ENCODE measurements at places on chromosomes 6 and 20.

- no peak for DNase-seq
Measured at GRCh38 chr6:63745784-63746183, 110.2 kb downstream of the PHF3 start.

GRCh38 chr6:166029506-166029905, 138.1 kb downstream of the TBXT start:
- DNase-seq, result no peak

DNA sequence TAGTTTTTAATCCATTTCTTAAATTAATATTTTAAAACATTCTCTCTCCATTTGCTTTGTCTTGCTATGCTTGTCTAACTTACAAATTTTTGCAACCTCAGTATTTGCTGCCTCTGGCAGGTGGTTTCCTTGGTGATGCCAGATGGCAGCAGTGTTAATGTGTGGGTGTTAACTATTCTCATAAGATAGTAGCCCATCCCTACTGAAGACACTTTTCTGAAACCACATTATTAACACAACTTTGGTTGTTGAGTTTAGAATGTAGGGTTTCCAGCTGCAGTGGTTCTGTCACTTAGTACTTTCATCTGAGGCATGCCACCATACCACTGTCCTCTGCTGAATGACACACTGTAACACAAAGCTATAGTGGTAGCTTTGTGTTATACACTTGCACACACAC, 75.1 kb downstream of the MYO6 start:
- no peak for DNase-seq

- DNase-seq, result no peak
Measured at GRCh38 chr6:151068761-151069312, 170.9 kb upstream of the AKAP12 start.

DNA sequence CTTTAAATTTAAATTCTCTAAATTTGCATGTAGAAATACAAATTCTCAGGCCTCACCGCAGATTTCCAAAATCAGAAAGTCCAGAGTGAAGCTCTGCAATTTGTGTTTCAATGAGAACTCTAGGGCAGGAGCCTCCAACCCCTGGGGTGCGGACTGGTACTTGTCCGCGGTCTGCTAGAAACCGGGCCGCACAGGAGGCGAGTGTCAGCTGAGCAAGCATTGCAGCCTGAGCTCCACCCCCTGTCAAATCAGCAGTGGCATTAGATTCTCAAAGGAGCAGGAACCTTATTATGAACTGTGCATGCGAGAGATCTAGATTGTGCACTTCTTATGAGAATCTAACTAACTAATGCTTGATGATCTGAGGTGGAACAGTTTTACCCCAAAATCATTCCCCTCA, 203.0 kb upstream of the PCSK2 start:
- DNase-seq, result no peak

- no peak for DNase-seq
Measured at GRCh38 chr6:18498408-18498807, 111.3 kb downstream of the RNF144B start.

- DNase-seq, result no peak
Measured at GRCh38 chr6:33073431-33073871, at the start of gene HLA-DPA1. TSS of gene HLA-DPA1 (minus strand) at chr6:33073649.

DNA sequence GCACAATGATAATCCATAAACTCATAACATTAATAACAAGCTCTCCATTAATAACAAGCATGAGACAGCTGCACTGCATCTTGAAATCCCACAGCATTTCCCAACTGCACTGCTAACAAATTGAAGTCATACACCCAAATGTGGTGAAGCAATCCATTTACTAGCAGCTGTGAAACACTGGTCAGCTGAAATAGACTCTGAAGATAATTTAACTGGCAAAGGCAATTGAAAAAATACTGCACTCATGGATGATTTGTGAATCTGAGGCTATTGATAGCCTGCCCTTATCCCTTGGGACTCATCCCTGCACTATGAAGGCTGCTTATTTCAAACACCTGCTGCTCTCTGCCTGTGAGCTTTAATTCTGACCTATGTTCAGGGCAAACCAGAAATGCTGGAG, 49.1 kb upstream of the PLCB1 start:
- DNase-seq, result no peak

DNA sequence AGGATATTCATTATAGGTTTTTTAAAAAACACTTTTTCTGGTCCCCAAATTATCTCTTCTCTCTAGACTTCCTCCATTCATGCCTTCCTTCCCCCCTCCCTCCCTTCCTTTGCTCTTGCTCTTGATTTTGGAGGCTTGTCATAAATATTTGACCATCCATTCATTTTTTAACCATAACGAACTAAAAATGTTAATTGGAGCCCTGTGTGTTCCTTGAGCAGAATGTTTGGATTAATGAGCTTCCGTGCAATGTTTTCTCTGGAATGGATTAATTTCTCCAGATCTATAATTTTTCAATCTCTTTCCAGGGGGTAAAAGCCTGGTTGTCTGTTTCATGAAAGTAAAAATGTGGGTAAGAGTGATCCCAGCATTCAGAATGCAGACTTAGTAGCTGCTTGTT, 155.5 kb downstream of the ESR1 start:
- DNase-seq, result no peak

DNA sequence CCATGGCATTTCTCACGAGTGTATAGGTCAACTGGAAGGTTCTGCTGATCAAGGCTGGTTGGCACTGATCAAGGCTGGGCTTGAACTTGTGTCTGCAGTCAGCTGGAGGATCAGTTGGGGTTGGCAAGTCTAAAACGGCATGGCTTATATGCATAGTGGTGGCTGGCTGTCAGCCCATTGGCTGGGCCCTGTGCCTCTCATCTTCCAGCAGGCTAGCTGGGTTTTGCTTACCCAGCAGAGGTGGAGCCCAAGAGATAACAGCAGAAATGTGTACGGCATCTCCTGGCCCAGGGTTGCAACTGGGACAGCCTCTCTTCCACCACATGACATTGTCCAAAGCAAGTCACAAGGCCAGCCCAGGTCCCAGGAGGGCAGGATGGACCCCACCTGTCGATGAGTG, 158.2 kb downstream of the BMP7 start:
- no peak for DNase-seq

DNA sequence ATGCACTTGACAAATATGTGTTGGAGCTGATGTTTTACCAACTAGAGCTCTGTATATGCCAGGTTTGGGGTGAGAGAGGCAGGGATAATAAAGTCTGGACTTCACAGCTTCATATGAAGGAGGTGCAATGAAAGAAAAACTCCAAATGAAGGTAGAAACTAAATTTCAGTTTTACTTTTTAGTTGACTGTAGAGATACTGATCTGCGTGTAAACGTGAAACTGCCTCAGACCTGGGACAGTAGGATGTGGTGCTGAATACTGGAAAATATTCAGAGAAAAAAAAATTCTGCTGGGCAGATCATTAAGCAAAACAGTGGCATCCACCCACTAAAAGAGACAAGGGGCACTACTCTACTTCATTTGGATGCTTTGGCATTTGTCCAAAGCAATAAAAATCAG, 94.5 kb downstream of the BACH2 start:
- DNase-seq, result no peak

DNA sequence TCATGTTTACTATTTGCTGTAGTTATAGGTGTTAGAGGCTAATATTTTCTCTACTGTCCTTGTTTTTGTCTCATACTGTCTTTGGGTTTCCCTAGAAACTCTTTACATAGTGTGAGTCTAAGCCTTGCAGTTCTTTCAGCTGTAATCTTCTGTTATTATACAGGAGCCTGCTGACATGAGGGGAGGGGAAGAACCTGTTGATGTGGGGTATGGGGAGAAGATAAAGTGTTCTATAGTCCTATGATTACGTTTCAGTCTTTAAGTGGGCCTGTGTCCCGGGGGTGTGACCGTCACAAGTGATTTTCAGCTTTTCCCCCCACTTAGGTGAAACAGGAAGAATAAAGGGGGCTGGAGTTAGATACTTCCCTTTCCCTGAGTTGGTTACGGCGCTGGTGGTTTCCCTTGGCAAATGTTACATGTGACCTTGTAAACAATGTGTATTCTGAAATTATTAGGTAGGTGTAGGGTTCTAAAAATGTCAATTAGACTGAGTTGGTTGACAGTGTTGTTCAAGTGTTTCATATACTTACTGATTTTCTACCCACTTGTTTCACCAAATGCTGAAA, 41.3 kb downstream of the REV3L start:
- DNase-seq, result no peak

GRCh38 chr20:9422321-9423057, 91.9 kb upstream of the LAMP5 start:
- no peak for DNase-seq

DNA sequence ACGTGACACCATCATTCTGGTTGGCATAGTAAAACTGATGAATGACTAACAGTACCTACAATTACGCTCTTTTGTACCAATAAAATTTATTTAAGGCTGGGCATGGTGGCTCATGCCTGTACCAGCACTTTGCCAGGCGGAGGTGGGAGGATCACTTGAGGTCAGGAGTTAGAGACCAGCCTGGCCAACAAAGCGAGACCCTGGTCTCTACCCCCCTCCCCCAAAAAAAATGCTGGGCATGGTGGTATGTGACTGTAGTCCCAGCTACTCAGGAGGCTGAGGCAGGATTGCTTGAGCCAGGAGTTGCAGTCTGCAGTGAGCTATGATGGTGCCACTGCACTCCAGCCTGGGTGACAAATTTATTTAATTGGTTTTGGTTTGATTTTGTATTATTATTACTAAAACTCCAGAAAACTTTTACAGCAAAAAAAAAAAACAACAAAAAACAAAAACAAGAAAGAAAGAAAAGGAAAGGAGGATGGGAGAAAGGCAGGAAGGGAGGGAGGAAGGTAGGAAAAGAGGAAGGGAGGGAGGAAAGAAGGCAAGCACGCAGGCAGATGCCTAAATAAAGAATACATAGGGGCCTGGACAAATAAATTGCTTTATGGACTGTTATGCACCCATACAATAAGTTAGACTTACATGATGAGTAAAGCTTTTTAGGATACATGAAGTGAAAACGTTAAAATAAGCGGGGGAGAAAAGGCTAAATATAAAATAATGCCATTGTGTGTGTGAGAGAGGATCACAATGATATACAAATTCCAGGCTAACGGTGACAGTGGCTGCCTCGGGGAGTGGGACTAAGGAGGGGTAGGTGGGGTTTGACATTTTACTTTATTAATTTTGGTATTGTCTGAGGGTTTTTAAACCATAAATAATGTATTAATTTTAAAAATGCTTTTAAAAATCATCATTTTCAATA, 682 bp upstream of the ZSCAN9 start:
- no peak for DNase-seq

GRCh38 chr6:7137335-7138045, 29.7 kb downstream of the RREB1 start:
- DNase-seq, result no peak

- no peak for DNase-seq
Measured at GRCh38 chr20:40880063-40880728, 148.4 kb upstream of the TOP1 start.

DNA sequence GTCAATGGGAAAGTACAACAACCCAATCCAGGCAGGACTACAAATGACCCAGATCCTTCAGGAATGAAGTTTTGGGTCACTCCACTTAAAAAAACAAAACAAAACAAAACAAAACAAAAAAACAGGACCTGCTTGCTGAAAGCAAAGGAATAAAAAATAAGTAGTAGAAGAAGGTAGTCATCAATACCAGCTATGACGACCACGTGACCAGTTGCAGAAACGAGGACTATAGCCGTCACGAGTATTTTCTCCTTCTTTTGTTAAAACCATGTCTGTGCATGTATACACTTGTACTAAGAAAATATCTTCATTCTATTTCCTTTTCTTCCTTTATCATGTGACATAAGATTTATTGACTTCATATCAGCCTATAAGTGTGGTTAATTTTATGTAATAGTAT, 308.4 kb upstream of the DEFB112 start:
- DNase-seq, result no peak

DNA sequence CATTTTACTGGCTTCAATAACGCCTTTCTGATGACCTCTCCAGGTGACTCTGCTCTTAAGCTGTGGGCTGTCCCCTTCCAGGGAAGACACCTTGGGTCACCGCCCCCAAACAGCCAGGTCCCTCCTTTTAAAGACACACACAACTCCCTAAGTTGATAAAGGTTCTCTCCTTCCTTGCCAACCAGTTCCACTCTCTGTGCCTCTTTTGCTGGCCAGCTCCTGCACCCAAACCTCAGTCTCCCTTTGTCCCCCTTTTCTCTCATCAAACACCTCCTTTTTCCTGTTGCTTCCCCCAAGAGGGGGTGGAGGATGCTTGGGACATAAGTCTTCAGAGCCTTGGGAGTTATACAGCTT, 1.0 kb downstream of the NCOA6 start:
- peak; percentile 78 for DNase-seq

DNA sequence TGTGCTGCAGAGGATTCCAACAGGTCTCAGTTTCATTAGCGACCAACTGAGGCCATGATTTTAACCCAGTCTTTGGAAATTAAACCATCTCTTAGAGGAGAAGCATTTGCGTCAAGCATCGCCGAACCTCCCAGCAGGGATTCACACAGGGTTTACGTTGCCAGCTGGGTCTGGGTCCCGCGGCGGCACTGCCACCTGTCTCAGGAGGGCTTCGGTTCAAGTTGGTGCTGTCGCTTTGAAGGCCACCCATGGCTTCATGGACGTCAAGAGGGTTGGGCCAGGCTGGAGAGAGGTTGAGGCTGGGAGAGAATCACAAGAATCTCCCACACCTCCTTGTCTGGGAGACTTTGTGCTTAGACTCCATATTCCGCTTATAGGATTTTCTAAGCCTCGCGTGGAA, 43.0 kb upstream of the FRMD1 start:
- DNase-seq, result peak; percentile 26

DNA sequence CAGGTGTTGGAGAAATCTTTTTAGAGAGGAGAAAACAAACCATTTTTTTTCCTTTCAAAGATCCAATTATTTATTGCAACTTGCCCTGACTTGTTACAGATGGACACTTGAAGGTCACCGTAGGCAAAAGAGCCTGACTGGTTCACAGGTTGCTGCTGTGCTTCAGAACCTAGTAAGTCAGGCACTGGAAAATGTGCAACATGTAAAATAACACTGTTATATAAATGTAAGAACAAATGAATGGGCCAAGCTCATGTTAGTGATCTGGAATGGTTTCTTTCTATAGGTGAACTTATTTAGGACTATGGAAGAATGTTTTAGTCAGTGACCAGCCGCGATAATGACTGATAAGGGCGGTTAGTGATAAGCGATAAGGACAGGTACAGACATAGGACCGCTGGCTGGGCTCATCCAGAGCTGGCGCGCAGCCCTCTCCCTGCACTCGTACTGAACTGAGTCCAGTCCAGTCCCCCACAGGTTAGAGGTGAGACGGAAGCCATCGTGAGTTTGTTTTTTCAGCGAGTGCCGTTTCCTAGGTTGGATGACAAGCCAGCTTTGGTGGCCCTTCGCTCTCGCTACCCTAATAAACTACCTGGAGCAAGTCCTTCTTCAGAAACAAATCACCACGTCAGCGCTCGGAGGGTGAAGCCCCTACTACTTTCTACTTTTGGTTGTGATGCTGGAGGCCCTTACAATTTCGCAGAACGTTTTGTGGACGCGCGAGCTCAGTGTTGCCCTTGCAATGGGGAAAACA, 94.4 kb upstream of the PRDM1 start:
- peak; percentile 69 for DNase-seq

GRCh38 chr20:44406572-44407137, 51.2 kb downstream of the HNF4A start:
- no peak for DNase-seq

DNA sequence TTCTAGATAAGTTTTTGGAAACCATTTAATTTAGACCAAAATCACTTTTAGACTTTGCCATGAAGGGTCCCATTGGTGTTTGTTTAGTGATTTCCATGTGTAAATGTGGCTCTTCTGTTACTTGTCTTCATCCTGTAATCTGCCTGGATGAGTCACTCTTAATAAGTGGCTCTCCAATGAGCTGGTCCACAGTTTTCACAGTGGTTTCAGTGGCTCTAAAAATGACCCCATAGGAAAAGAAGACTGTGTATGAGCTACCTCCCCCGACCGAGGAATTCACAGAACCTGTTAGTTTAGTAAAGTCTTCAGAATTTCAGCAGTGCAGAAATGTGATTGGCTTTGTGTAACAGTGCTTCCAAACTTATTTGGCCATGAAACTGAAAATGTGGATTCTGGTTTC, 492.0 kb upstream of the MARCKS start:
- no peak for DNase-seq
